ENCODE measurements at places on chromosomes 1 and 21.

DNA sequence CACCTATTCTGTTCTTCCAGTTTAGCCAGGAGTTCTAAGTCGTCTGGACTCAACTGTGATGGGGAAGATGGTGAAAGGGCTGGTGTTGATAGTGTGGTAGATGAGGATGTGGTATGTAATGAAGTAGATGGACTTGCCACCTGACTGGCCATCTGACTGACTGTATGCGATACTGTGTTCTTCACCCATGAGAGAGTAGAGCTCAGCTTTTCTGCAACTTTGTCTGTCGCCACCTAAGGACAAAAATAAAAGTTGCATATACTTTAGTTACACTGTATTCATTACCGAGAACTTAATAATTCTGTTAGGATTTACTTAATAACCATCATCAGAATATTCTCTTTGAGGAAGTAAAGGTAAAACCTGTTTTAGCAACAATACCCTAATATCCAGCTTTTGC lies 48.5 kb downstream of the EVI5 start:
- no peak for DNase-seq

DNA sequence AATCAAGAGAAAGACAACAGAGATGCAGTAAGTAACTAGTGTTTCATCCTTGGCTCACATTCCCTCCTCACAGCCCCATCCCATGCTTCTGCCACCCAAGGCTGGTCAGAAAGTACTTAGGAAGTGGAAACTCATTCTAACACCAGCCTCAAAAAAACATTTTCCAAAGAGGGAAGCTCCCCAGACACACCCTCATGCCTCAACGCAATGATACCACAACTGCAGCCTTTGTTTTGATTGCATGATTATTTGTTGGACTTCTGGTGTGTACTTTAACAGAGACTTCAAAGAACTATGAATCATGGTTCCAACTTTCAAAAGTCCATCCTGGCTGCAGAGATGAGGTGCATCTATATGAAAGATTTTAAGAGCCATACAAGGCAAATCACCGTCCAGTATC lies 45.2 kb upstream of the KCNA3 start:
- DNase-seq, result no peak

- no peak for DNase-seq
Observed at GRCh38 chr1:56639211-56639610, 5.9 kb upstream of the PRKAA2 start.

GRCh38 chr1:3350506-3351261 lies 103.8 kb upstream of the ARHGEF16 start:
- no peak for DNase-seq

DNA sequence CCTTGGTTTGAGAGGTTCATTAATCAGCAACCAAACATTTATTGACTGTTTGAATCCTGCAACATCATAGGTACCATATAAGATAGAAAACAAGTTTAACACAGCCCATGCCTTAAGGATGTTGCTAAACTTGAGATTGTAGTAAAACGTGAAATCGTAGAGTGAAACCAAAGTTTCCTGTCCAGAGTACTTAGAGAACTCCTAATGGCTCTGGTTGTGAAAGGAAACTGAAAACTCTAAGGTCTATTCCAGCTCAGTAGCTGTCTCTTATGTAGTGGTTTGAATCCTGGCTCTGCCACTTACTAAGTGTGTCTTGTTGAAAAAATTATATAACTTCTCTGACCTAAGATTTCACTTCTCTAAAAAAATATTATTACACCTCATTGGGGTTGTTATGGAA lies 310.9 kb downstream of the NTNG1 start:
- no peak for DNase-seq

DNA sequence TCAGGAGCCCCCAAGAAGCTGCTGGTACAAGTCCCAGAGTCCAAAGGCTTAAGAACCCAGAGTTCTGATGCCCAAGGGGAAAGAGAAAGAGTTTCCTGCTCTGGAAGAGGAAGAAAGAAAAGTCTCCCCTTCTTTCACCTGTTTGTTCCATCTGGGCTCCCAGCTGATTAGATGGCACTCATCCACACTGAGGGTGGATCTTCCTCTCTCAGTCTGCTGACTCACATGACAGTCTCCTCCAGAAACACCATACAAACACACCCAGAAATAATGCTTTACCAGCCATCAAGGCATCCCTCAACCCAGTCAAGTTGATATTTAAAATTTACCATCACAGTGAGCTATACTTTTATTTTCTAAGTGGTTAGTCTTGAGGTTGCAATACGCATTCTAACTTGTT lies 257.9 kb downstream of the PAPPA2 start:
- no peak for DNase-seq

- no peak for DNase-seq
Observed at GRCh38 chr1:22174446-22175220, 31.7 kb upstream of the WNT4 start.

DNA sequence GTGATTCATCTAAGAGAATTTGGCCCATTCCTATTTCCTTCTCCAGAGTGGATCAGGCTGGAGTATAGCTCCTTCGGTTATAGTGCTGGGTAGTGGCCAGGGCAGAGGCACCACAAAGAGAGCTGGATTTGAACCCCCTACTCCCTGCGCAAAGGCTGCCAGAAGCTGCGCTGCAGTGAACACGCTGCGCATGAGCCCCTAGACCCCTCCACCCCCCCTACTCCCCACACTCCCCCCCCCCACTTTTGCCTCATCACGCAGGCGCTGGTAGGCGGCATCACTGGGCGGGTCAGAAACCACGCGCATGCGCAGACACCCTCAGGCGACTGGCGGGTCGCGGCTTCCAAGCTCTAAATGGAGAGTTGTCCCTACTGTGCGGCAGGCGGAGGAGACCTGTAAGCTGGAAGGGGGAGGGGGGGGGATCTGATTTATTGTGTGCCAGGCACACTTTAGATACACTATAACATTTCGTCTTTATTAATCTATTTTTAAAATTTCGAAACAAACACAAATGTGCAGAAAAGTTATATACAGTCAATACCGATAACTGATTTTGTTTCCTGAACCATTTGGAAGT lies 38.7 kb upstream of the HMGN1 start:
- peak; percentile 89 for DNase-seq

DNA sequence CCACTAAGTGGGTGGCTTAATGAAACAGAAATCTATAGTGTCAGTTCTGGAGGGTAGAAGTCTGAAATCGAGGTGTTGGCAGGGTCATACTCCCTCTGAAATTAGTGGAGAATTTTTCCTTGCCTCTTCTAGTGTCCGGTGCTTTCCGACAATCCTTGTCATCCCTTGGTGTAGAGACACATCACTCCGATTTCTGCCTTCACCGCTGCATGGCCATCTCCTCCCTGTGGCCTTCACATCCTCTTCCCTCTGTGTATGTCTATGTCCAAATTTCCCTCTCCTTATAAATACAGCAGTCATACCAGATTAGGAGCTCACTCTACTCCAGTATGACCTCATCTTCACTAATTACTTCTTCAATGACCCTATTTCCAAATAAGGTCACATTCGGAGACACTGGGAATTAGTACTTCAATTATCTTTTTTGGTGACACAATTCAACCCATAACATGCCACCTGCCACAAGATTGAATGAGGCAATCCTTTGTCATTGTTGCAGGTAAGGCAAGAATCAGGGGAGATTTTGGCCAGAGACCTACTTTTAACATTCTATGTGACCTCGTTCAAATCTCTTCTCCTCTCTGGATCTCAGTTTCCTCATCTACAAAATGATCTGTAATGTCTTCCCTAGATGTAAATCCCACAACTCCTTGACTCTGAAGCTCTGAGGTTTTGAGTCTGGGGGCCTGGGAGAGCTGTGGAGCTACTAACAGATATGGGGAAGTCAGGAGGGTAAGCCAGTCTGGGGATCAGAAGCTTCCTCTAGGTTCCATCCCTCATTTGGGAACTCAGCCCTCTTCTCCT lies 16.1 kb downstream of the NAV1 start:
- DNase-seq, result no peak

- DNase-seq, result no peak
Observed at GRCh38 chr1:218925777-218926176, 247.9 kb upstream of the LYPLAL1 start.

- no peak for DNase-seq
Observed at GRCh38 chr1:25167269-25168192, 64.8 kb downstream of the SYF2 start.

GRCh38 chr1:186050360-186050759 lies 316.2 kb downstream of the HMCN1 start:
- DNase-seq, result no peak

DNA sequence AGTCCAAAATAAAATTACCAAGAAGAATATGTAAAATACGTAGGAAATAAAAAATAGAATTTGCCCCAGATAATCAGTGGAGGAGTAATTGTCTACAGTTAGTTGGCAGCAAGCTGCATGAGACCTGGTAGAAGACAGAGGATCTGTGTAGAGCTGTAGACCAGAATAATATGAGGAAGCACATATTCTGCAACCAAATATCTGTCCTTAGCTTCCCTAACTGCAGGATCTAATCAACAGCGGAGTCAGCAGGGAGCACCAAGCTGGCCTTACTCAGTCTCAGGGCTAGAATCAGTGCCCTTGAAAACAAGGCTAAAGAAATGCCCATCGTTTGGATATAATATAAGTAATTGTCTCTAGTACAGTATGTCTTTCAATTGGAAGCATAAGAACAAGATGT lies 6.1 kb upstream of the GCSAML start:
- no peak for DNase-seq

GRCh38 chr1:3183813-3184212 lies 114.8 kb downstream of the PRDM16 start:
- DNase-seq, result no peak

DNA sequence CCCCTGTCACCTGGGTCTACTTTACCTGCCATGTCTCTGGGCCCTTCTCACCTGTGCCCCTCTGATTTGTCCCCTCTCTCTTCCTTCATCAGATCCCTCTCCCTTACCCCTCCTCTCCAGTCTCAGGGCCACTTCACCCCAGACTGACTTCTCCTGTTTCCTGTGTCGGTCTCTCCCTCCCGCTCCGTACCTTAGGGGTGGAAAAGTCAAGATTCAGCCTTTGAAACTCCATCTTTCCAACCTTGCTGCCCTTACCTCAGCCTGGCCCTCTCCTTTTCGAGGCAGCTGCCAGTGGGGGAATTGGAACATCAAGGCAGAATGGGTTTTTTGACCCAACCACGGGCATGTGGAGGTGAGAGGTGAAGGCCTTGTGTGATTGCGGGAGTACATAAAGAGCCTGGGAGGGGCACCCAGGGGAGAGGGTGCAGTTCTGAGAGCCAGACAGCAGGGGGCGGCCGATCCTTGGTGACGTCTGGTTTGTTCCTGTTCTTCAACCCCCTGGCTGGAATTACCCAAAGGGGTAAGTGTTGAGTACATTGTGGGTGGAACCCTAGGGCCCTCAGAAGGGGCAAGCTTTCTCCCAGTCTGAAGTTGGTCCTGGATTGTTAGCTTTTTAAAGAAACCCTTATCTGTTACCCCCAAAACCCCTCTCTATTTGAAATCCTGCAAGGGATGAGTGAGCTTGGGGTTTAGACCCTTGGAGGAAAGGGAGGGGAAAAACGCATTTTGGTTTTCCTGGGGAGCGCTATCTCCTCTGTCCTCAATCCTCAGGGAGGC lies 12.3 kb upstream of the DMBX1 start:
- DNase-seq, result peak; percentile 66

Measured in NCI-H1436 (cell line).